Activated CD8-positive, alpha-beta memory T cell treated with anti-CD3 and anti-CD28 coated beads for 1 hour (primary cell): ENCODE measurements at places on chromosomes 6 and 20.

GRCh38 chr20:35006009-35006408 lies 50.3 kb downstream of the MYH7B start:
- DNase-seq: no peak

DNA sequence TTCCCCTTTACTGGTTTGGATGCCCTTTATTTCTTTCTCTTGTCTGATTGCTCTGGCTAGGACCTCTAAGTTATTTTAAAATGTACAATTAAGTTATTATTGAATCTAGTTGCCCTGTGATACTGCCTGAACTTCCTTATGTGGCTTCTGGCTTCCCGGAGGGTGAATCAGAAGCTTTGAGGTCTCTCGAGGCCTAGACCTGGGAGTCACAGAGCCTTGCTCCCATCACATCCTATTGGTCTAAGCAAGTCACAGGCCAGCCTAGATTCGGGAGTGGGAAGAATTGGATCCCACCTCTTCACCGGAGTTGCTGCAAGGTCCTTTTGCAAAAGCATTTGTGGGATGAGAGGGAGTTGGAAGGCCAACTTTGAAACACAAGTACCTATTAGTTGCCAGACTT lies 15.2 kb downstream of the BCAS4 start:
- DNase-seq: no peak

- DNase-seq: no peak
These were observed 224.5 kb downstream of the GMDS start for GRCh38 chr6:2020909-2021308.

- DNase-seq: no peak
These were observed 280.6 kb upstream of the PRDM1 start for GRCh38 chr6:105805501-105806023.

DNA sequence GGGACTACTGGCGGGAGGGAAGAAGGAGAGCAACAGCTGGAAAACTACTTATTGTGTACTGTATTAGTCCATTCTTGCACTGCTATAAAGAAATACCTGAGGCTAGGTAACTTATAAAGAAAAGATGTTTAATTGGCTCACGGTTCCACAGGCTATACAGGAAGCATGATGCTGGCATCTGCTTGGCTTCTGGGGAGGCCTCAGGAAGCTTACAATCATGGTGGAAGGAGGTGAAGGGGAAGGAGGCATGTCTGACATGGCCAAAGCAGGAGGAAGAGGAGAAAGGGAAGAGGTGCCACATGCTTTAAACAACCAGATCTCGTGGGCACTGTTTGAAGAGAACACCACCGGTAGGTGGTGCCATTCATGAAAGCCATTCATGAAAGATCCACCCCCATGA lies 67.3 kb downstream of the GMDS start:
- DNase-seq: no peak

- no peak for DNase-seq
These were observed 17.4 kb downstream of the ADGRF4 start for GRCh38 chr6:47715782-47716181.
